Esophagus muscularis mucosa (tissue), 4 donors: ENCODE measurements at places on chromosomes 3 and 15.

DNA sequence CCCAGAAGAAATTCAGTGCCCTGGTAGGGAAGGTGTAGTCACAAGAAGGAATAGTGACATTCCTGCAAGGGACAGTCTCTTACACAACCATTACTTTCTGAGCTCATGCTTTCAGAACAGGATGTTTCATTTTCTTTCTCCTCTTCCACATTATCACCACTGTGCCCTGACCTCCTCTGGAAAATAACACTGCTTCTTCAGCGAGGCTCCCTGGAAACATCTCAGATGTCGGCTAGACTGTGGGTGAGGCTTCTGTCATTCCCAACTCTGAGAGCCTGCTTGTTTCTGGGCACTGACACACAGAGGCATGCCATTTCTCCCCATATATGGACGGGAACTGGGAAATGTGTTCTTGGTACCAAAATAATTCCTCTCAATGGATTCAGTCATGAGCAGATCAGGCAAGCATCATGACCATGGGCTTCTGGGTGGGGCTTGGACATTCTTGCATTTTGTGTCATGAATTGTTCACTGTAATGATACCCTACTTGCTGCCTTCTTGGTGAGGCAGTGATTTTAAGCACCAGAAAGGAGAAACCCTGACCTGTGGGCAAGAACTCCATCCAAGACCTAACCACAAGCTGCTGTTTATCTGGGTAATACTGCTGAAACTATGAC is 14.3 kb upstream of the TNFAIP8L3 start:
- no peak for DNase-seq

GRCh38 chr3:65776081-65776480 is 262.6 kb downstream of the MAGI1 start:
- no peak for DNase-seq

DNA sequence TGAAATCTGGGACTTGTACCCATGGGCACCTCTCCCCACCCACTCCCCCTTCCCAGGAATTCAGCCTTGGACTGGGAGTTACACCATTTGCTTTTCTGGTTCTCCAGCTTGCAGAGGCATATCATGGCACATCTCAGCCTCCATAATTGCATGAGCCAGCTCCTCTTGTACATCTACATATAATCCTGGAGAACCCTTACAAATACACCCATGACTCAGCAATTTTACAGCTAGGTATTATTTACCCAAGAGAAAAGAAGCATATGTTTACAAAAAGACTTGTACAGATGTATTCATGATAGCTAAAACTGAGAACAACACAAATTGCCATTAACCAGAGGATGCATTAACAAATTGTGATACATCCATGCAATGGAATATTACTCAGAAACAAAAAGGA is 58.4 kb downstream of the RPLP1 start:
- no peak for DNase-seq

DNA sequence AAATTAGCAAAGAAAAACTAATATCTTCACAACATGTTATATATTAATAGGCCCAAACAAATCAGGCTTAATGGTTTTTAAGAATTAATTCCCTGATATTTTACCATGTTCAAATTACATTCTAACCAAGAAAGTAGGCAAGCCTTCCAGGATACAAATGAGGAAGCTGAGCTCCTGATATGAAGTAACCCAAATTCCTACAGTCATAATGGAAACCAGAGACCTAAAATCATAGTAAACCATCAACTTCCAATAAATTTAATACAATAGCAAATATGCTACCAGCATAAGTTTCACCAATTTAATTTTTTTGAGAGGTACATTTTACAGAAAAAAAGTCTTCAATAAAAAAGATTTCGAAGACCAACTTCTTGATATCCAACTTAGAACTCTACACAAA is 3.8 kb downstream of the DCBLD2 start:
- no peak for DNase-seq

DNA sequence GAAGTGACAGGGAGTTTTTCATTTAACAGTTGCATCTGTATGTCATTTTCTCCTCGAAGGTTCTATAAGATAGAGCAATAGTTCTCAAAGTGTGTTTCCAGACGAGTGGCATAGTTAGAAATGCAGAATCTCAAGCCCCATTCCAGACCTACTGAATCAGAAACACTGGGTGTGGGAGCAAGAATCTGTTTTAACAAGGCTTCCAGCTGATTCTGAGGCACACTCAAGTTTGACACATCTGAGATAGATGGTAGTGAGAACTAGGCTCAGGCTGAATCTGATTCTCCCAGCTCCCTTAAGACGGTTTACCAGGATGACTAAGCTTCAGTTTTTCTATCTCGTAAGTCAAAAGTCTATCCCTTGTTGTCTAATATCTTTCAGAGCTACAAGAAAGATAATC is 159.8 kb upstream of the NUDT16 start:
- no peak for DNase-seq

GRCh38 chr3:152364237-152364636 is 95.5 kb downstream of the MBNL1 start:
- DNase-seq = no peak
